Skeletal muscle tissue (tissue), 5 donors: ENCODE measurements at places on chromosomes 2 and 18. TPM values are rescaled to one million over a fixed set of nuclear protein-coding genes. Genes with fewer than 3 reads are reported as not detected.

The CABYR gene
- 3.1 TPM for total RNA-seq

The KLHL29 gene
- total RNA-seq = 3.7 TPM

The SERPINB11 gene
- total RNA-seq = not detected

The LBX2 gene
- total RNA-seq = not detected

The SNTG2 gene
- under 0.01 TPM for total RNA-seq

The KIDINS220 gene
- 88.7 TPM for total RNA-seq

The FTCDNL1 gene
- 1.0 TPM for total RNA-seq

The ZSCAN30 gene
- 8.9 TPM for total RNA-seq

The POTEI gene
- under 0.01 TPM for total RNA-seq

The CNGA3 gene
- 0.52 TPM for total RNA-seq

The CPLX4 gene
- total RNA-seq = not detected

The RNF152 gene
- 17.2 TPM for total RNA-seq

The DAW1 gene
- total RNA-seq = not detected

The PIAS2 gene
- total RNA-seq = 35.5 TPM

The REL gene
- 6.8 TPM for total RNA-seq
